Endodermal cell (in vitro differentiated cells): ENCODE measurements at places on chromosomes 5 and 9. TPM values are rescaled to one million over a fixed set of nuclear protein-coding genes. Genes with fewer than 3 reads are reported as not detected.

IFNK gene
- total RNA-seq, result not detected in 3 replicates

TLR4 gene
- 0.08 TPM in 1 of 3 replicates, not detected in the others for total RNA-seq

PPP3R2 gene
- not detected in 3 replicates for total RNA-seq

GCNT4 gene
- 2.5 and 2.6 TPM in 2 replicates for total RNA-seq

GSN gene
- total RNA-seq, result 57.0 and 57.8 TPM in 2 replicates

N4BP3 gene
- 8.2 to 12.7 TPM (median 12.2 TPM) in 3 replicates for total RNA-seq

STOM gene
- 26.2 and 26.6 TPM in 2 replicates for total RNA-seq

TAF11L5 gene
- total RNA-seq, result not detected in 2 replicates

ACTBL2 gene
- not detected in 2 replicates for total RNA-seq

ABLIM3 gene
- total RNA-seq, result 0.17 to 0.66 TPM (median 0.26 TPM) in 3 replicates

ZCCHC9 gene
- total RNA-seq, result 32.6 to 43.0 TPM (median 40.1 TPM) in 3 replicates

TEK gene
- 2.4 and 3.1 TPM in 2 replicates for total RNA-seq

GKAP1 gene
- total RNA-seq, result 7.9 and 8.5 TPM in 2 replicates

REEP5 gene
- total RNA-seq, result 36.7 to 42.3 TPM (median 38.4 TPM) in 3 replicates

IER5L gene
- total RNA-seq, result 6.1 and 6.8 TPM in 2 replicates

ATG10 gene
- total RNA-seq, result 15.6 and 17.9 TPM in 2 replicates

IFNB1 gene
- total RNA-seq, result not detected in 2 replicates

PKD2L2 gene
- total RNA-seq, result not detected in 3 replicates
